ENCODE measurements at places on chromosomes 4 and X.

GRCh38 chr4:107044170-107044569 is 8.1 kb upstream of the DKK2 start:
- no peak for DNase-seq

- DNase-seq: no peak
Measured at GRCh38 chr4:98518559-98519267, 139.7 kb downstream of the TSPAN5 start.

DNA sequence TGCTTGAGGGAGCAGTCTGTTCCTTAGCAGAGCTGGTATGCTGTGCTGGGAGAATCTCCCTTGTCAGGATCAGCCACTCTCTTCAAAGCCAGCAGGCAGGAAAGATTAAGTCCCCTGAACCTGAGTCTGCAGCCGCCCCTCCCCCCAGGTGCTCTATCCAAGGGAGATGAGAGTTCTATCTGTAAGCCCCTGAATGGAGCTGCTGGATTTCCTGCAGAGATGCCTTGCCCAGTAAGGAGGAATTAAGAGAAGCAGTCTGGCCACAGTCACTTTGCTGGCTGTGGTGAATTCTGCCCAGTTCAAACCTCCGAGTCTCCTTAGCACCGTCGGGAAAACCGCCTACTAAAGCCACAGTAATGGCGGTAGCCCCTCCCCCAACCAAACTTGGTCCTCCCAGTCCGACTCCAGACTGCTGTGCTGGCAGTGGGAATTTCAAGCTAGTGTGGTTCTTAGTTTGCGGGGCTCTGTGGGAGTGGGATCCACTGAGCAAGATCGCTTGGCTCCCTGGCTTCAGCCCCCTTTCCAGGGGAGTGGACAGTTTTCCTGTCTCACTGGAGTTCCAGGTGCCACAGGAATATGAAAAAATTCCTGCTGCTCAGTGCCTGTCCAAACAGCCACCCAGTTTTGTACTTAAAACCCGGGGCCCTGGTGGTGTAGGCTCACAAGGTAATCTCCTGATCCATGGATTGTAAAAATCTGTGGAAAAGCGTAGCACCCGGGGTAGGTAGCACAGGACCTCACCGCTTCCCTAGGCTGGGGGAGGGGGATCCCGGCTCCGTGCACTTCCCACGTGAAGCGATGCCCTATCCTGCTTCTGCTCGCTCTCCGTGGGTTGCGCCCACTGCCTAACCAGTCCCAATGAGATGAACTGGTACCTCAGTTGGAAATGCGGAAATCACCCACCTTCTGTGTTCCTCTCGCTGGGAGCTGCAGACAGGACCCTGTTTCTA is 38.0 kb downstream of the RAB28 start:
- no peak for DNase-seq

- peak; percentile 76 for DNase-seq
Measured at GRCh38 chrX:15349046-15349445, 13.7 kb upstream of the PIGA start.

GRCh38 chr4:182555997-182556418 is 312.8 kb downstream of the TENM3 start:
- peak; percentile 12 for DNase-seq

GRCh38 chr4:53009824-53010223 is 147.7 kb downstream of the RASL11B start:
- DNase-seq: no peak

GRCh38 chr4:173517781-173518424 is 12.1 kb downstream of the HAND2 start:
- no peak for DNase-seq

DNA sequence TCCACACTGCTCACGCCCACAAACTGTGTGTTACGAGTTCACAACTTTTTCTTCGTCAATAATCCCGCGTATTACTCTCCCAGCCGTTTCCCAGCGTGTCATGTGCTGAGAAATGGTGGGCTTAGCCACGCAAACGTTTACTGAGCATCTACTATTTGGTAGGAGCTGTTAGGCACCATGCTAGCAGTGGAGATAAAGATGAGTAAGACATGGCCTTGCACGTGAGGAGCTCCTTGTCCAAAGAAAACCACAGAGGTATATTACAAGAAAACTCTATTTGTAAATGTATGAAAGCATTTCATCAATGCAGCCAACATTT is 821 bp upstream of the TMEM128 start:
- no peak for DNase-seq

DNA sequence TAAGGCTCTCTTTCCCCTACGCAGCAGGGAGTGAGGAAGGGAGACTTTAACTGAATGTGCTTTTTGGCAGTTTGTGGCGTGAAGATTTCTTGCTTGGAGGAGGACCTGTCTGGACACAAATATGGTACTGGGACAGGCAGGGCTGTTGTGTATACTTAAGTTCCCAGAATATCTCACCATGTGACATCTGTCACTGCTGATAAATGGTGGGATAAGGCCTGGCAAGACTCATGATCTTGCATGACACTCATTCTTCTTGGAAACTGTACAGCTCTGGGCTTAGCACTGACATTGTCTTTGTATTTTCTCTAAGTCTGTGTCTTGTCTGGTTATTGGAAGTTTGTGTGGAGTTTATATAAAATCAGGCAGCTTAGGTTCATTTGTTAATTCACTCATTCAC is 93.1 kb downstream of the STK32B start:
- no peak for DNase-seq

DNA sequence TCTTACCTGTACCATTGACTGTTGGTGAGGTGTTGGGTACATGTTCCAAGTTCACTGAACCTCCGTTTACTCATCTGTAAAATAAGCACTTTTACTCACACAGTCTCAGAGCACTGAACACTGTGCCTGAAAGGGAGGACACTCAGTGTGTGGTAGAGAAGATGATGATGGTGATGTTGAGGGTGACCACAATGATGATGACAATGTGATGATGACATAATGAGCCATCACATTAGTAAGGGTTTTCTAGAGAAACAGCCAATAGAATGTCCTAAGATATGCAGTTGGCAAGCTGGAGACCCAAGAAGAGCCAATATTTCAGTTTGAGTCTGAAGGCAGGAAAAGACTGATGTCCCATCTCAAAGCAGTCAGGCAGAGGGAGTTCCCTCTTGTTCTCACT is 315.4 kb upstream of the IGFBP7 start:
- no peak for DNase-seq

DNA sequence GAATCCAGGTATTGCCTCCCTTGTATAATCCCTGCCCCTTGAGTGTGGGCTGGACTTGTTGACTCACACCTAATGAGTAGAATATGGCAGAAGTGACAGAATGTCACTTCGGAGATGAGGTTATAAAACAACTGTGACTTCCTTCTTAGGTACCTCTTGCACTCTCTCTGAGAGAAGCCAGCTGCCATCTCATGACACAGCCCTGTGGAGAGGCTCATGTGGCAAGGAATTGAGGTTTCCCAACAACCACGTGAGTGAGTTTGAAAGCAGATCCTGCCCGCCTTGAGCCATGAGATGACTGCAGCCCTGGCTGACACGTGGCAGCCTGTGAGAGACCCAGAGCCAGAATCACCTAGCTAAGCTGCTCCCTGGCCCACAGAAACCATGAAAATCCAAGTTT is 13.5 kb downstream of the ASB11 start:
- no peak for DNase-seq

- no peak for DNase-seq
Measured at GRCh38 chrX:96447161-96447560, 237.5 kb upstream of the DIAPH2 start.

DNA sequence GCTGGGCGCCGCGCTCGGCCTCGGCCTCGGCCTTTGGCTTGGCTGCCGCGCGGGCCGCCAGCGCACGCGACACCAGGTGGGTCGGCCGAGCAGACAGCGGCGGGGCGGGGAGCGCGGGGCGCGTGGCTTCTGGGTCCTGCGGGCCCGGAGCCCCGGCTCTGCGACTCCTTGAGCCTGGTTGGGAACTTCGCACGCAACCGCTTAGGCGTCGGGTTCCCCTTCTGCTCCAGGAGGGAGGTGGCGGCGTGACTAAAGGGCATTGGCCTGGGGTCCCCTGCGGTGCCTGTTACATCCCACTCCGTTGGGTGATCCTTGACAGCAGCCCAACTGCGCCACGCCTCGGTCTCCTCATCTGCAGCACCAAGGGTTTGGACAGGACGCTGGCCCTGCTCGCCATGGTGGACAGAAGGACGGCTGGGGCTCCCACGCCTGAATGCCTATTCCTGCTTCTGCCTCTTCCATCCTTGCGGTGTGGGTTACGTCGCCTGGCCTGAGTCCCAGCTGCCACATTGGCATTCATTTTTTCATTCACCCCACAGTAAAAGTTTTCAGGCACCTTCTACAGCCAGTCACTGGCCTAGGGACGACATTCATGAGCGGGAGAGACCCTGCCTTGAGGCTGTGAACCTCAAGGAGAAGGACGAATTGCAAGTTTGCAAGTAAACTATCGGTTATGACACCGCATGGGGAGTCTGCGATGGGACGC is 631 bp downstream of the EVC start:
- no peak for DNase-seq

- DNase-seq: no peak
Measured at GRCh38 chr4:38958453-38959190, 73.6 kb downstream of the TMEM156 start.

DNA sequence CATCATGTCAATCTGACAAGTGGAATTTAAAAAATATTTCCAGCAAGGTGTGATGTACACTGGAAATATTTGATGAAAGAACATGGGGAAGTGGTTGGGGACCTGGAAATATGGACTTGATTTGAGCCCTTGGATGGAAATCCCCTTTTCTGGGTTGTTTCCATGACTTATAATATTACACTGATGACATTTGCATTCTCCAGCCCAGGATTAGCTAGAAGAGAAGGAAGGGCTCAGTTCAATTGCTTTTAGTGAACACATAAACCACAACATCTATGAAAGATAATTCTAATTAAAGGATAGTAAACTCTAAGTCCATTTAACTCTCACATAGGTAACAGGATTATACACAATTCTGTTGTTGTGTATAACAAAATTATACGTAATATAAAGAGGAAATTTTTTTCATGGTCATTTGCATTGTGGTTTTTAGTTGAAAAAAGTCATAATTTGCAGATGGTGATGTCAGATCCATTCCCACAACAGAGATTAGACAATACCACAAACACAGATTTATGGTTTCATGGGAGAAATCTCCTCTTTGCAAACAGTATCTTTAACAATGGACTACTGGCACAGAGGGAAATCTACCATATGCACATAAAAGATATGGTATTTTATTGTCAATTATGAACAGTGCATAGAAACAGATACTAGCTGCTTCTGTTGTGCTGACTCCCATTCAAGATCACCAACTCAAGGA is 126.5 kb downstream of the DKK2 start:
- no peak for DNase-seq

- no peak for DNase-seq
Measured at GRCh38 chrX:42694260-42694815, 83.6 kb downstream of the PPP1R2C start.

- no peak for DNase-seq
Measured at GRCh38 chrX:20362268-20363267, 95.9 kb upstream of the RPS6KA3 start.

- DNase-seq: no peak
Measured at GRCh38 chr4:133263104-133263503, 114.0 kb downstream of the PCDH10 start.

DNA sequence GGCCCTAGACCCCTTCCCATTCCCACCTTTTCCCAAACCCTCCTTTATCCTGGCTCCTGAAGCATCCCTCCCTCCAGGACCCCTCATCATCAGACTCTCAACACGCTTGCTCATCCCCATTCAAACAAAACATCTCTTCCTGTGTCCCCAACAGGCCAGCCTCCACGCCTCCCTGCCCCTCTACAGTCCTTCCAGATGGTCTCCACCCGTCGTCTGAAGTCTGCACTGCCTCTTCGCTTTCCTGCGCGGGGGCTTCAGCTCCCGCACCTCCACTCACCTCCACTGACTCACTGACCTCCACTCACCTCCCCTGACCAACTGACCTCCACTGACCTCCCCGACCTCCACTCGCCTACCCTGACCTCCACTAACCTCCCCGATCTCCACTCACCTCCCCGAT is 39.8 kb downstream of the JAKMIP1 start:
- DNase-seq: no peak

GRCh38 chr4:16496501-16496900 is 270.2 kb upstream of the TAPT1 start:
- DNase-seq: no peak

DNA sequence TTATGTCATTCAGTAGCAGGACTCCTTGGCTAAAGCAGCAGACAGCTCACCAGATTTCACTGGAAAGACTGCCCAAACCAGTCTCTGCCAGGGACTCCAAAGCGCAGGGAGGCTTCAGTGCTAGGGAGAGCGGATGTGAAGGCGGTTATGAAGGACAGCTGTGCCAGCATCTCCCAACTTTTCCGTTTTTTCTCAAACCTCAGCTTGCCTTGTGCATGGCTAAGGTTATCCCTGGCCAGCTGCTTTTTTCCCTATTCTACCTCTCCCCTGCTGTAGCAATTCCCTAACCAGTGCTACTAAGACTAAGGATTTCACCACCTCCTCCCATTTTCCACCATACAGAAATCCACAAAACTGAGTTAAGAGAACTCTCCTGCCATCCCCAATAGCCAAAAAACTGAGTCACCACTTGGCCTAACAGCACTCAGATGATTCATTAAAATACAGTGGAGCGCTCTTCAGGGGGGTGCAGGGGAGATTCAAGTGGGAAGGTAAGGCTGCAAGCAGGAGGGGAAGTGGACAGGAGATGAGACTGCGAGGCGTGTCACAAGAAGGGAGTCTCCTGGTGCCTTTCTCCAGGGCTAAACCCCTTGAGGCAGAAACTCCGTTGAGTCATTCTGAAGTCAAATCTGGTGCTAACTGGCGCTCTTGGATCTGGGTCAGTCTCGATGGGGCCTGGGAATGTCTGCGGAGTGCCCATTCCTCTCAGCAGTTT is 90.7 kb downstream of the PALLD start:
- DNase-seq: no peak

DNA sequence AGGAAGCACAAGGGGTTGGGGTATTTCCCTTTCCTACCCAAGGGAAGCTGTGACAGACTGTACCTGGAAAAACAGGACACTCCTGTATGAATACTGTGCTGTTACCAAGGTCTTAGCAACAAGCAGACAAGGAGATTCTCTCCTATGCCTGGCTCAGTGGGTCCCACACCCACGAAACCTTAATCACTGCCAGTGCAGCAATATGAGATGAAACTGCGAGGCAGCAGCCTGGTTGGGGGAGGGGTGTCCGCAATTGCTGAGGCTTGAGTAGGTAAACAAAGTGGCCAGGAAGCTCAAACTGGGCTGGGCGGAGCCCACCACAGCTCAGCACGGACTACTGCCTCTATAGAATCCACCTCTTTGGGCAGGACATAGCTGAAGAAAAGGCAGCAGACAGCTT is 197.7 kb downstream of the INPP4B start:
- no peak for DNase-seq

DNA sequence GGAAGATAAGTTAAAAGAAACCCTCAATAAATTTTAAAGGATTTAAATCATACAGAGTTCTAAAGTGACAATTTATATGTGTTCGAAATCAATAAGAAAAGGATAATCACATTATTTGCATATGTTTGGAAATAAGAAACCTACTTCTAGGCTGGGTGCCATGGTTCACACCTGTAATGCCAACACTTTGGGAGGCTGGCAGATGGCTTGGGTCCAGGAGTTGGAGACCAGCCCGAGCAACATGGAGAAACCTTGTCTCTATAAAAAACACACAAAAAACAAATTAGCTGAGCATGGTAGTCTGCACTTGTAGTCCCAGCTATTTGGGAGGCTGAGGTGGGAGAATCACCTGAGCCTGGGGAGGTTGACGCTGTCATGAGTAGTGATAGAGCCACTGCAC is 8.1 kb upstream of the SAP30 start:
- no peak for DNase-seq

All from globus pallidus (tissue), 1 donor.